IPS-NIHi11 (cell line): ENCODE measurements at places on chromosomes 13 and 19.

DNA sequence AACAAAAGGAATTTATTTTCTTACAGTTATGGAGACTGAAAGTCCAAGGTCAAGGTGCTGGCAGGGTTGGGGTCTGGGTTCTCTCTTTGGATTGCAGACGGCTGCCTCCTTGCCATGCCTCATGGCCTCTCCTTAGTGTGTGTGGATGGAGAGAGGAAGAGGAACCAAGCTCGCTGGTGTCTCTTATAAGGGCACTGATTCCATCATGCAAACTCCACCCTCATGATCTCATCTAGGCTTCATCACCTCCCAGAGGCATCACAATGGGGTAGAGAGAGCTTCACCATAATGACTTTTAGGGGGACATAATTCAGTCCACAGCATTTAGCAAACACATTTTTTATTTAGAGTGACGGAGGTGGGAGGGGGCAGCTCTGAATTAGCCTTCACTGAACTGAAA lies 104.9 kb upstream of the ABCC4 start:
- no peak for DNase-seq

DNA sequence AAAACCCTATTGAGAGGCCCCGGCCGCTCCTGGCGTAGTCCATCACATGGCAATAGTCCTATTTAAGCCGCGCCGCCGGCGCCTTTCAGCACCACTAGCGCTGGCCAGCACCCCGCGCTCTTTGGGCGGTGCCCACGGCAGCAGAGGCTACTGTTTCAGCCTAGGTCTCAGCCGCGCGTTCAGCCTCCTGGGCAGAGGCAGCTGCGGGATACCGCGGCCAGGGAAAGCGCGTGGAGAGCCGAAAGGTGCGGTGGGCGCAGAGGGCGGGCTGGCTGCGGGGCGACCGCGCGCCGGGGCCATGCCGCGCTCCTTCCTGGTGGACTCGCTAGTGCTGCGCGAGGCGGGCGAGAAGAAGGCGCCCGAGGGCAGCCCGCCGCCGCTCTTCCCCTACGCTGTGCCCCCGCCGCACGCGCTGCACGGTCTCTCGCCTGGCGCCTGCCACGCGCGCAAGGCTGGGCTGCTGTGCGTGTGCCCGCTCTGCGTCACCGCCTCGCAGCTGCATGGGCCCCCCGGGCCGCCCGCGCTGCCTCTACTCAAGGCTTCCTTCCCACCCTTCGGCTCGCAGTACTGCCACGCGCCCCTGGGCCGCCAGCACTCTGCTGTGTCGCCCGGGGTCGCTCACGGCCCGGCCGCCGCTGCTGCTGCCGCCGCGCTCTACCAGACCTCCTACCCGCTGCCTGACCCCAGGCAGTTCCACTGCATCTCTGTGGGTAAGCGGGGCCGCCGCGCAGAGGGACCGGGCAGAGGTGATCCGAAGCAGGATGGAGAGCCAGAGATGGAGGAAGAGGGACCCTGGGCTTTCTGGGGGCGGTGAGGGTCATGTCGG lies at the start of gene GSX1:
Gene GSX1 (plus strand): TSS at position 91 of the 826 bp plus-strand sequence. CDS start 208 bp downstream, at position 299.
- DNase-seq: peak; percentile 84

DNA sequence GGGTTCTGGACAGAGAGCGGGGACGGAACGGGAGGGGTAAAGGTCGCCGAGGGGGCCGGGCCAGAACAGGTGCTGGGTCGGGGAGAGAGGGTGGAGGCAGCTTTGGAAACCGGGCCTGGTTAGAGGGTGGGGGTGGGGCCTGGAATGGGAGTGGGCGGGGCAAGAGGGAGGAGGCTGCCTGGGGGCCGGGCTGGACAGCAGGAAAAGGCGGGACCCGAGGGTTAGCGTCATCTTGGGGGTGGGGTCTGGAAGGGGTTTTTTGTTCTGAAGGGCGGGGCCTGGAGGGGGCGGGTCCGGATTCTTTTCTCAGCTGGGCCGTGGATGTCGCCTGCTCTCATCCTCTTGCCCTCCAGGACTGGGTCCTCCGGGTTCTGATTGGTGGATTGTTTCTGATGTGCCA lies 4.3 kb upstream of the ZNF813 start:
- peak; percentile 82 for DNase-seq

DNA sequence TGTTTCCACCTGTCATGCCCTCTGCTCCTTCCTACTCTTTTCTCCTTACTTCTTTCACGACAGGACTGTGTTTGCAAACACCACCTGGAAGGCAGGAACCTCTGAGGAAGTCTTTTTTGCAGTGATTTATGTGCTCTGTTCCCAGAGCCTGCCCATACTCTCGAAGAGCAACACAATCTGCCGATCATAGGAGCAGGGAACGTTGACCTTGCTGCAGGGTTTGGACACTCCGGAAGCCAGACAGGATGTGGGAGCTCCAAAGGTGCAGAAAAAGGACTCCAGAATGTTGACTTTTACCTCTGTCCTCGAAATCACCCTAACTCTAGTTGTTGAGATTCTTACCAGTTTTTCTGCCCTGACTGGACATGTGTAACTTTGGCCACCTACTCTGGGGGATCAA lies 8.6 kb upstream of the ZNF181 start:
- DNase-seq: no peak

DNA sequence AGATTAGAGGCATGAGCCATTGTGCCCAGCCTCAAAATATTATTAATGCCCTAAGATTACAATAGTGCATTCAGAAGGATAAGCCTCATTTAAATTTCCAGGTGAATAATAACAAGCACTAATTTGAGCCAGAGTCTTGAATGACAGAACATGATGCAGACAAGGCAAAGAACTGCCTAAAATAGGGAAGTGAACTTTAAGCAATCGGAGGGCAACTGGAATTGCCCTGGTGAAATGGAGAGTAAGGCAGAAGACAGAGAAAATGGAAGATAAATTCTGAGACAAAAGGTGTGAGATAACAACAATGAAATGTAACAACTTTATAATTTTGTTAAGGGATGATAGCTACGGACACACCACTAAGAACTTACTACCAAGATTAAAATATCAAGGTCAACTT lies 199.9 kb downstream of the DIAPH3 start:
- DNase-seq: no peak

- DNase-seq: no peak
Observed at GRCh38 chr13:99299256-99299919, 7.8 kb downstream of the GPR183 start.

GRCh38 chr13:60347174-60347573 lies 49.8 kb upstream of the TDRD3 start:
- DNase-seq: no peak

- DNase-seq: no peak
Observed at GRCh38 chr13:110400786-110401533, 93.9 kb downstream of the COL4A2 start.

- DNase-seq: no peak
Observed at GRCh38 chr19:8041531-8041931, 11.0 kb upstream of the CCL25 start.

DNA sequence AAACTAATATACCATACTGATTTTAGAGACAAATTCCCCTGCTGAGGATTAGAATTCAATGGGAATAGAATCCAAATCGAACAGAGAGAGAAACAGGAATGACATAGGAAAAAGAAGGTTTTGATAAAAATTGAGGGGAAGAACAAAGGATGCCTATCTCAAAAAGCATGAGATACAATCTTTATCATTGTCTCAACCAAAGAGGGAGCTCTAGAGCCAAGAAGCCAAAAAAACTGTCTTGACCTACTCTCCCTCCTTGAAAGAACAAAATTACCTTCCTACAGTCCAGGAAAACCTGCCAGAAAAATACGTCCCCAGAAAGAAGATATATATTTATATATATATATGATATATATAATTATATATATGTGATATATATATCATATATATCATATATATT lies 39.2 kb upstream of the MIR17HG start:
- peak; percentile 20 for DNase-seq

DNA sequence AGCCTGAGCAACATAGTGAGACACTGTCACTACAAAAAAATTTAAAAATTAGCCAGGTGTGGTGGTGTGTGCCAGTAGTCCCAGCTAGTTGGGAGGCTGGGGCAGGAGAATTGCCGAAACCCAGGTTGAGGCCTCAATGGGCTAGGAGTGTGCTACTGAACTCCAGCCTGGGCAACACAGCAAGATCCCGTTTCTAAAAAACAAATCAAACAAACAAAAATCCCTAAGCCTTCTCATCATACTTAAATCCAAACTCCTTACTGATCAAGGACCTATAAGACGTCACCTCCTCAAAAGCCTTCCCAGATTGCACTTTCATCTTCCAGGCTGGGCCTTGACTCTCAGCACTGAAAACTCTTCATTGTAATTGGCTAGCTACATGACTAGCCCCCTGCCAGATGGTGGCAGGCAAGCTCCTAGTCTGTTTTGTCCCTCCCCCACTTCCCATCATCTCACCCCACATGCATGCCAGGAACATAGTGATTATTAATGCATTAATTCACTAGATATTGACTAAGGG lies 17.5 kb upstream of the NANOS3 start:
- DNase-seq: no peak

DNA sequence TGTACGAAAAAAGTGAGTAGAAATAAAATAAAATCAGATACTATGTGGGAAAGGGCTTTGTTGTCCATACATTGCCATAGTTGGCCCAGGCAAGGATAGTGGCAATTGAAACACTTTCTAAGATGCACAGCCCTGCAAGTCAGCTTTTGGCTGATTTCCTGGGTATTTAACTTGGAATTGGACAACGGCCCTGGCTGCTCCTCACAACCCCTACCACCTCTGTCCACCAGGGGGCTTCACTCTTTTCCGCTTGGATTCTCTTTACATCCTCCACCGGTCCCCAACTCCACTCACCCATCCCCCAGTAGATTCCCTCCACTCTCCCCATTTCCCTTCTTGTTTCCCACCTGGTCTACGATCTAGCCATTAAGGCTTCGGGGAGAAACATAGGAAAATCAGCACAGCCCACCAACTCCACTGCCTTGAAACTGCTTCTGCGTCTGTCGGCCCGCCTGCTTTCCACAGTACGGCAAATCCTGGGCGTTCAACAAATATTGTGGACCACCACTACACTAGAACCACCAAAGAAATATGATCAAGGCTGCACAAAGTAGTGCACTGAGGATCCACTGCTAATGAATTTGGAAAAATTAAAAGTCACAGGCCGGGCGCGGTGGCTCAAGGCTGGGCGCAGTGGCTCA lies 48.6 kb upstream of the GTF3A start:
- peak; percentile 78 for DNase-seq

GRCh38 chr13:85508683-85509329 lies 290.4 kb downstream of the SLITRK6 start:
- DNase-seq: no peak

DNA sequence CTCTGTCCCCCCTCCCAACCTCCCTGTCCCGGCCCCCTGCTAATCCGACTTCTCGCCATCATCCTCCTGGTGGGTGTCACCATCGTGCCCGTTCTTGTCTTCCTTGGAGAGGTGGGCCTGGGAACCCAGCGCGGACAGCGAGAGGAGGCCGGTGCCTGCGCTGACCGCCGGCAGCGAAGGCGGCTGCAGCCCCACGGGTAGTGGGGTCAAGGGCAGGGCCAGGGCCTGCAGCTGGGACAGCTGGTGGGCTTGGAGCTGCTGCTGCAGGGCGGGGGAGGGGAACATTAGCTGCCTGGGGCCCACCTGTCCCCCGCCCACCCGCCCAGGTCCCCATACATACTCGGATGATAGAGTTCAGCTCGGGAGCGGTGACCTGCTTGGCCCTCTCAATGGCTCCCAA lies 8.5 kb downstream of the TLE5 start:
- DNase-seq: no peak

DNA sequence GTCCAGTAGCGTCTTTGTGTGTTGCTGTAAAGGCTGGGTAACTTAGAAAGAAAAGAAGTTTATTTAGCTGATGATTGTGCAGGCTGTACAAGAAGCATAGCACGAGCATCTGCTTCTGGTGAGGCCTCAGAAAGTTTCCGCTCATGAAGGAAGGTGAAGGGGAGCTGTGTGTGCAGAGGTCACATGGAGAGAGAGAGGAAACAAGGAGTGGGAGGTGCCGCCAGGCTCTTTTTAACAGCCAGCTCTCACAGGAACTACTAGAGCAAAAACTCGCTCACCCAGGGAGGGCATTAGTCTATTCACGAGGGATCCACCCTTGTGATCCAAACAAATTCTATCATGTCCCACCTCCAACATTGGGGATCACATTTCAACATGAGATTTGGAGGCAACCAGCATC lies 99.8 kb downstream of the GPR12 start:
- DNase-seq: no peak

DNA sequence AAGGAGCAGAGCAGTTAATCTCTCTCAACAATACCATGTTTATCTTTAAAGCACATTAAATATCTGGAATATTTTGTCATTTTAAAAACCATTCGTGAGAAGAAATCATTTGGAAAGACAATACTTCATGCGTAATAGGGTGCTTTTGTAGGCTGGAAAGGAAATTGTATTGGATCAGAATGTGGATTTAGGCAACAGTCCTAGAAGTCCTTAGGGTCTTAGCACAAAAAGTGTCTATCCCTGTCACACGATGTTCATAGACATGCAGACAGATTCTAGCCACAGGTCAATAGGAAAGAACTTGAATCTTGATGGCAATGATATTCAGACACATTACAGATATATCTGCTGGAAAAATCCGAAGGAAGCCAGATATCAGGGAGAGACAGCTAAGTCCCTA lies 156.0 kb downstream of the KCTD12 start:
- no peak for DNase-seq

DNA sequence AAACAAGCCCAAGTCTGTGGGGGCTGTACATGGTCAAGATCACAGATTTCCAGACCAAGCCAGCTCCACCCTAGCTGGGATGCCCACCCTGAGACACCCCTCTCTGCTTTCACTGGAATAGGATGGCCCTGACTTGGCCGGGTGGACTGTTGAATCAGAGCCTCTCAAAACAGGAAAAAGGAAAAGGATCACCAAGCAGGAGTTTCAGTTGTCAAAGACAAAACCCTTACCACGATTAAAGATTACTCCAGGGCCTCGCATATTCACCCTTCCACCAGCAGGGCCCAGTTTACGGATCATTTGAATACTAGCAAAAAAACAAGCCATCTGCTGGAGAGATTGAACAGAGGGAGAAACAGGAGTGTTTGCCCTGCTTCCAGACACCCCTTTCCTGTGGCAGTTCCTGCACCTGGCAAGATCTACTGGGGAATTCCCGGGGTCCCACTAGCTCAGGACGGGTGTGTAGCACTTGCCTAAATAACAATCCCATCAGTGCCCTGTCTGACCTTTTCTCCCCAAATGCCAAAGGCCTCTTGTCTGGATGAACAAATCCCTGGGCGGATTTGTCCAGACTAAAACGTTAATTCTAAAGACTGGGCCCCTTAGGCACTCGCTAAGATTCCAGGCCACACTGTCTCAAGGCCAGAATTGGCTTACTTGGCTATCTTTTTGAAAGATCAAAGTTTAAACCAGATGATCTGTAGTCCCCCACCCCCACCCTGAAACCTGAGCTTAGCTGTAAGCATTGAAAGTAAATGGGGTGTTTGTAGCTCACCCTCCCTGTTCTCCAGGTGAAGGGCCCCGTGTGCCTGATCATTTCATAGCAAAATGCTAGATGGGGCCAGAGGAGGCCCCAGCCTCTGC lies 38.4 kb downstream of the ACTN4 start:
- DNase-seq: no peak

DNA sequence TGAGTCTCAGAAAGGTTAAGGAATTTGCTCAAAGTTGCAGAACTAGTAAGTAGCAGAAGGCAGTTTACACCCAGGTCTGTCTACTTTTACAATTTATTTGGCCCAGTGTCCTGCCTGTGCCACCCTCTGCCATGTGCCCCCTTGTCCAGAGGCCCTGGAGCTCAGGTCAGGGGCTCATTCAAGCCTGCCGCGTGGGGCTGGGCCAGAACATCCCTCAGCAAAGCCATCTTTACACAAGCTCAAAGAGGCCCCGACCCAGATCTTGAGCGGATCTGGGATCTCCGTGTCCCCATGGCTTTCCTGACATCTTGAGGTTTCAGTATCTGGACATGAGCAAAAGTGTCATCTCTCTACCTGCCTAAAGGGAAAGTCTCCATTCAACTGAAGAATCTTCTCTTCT lies 76.4 kb upstream of the VSTM2B start:
- DNase-seq: no peak
